ENCODE measurements at places on chromosomes 2 and 18.
A peak's percentile ranks its signal among the peaks of the same experiment; 100 is the strongest.

GRCh38 chr2:159126432-159127022 is 158.1 kb downstream of the TANC1 start:
- no peak for DNase-seq

- no peak for DNase-seq
Observed at GRCh38 chr2:38187541-38188011, 111.6 kb upstream of the CYP1B1 start.

- no peak for DNase-seq
Observed at GRCh38 chr2:30679426-30680088, 127.7 kb downstream of the CAPN13 start.

DNA sequence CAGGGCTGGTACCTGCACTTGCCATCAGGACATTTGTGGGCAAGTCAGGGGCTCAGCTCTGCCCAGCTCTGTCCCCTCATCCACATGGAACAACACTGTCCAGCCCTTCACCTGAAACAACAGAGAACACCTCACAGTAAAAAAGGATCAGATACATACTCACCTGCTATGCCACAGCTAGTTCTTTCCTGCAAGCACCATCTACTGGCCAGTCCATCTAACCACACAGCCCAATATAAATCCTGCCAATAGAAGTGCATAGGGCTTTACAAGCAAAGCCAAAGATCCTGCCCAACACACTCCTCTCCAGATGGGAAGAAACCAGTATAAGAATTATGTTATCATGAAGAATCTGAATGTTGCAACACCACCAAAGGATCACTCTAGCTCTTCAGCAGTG is 52.2 kb upstream of the GALNT13 start:
- DNase-seq, result no peak

GRCh38 chr2:70143314-70144150 is 47.3 kb downstream of the C2orf42 start:
- DNase-seq, result peak; percentile 36

- DNase-seq, result no peak
Observed at GRCh38 chr2:159462961-159463360, 153.4 kb downstream of the BAZ2B start.

GRCh38 chr2:112087346-112088020 is 32.4 kb downstream of the TMEM87B start:
- no peak for DNase-seq

GRCh38 chr2:229695961-229696360 is 18.4 kb downstream of the DNER start:
- DNase-seq, result no peak

DNA sequence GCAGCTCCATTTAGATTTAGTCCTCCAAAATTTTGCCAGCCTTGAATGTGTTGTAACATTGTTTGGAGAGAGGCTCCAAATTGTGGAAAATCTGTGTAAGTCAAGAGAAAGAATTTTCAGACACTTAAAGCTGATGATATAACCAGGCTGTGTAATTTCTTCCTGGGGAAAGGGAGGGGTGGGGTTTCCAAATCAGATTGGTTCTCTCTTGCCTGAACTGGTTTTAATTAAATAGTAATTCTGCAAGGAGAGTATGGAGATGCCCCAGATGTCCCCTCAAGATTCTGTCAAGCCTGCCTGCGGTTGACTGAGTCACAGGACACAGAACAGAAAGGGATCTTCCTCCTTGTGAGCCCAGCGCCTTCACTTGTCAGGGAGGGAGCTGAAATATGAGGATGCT is 54.5 kb downstream of the C18orf63 start:
- no peak for DNase-seq

DNA sequence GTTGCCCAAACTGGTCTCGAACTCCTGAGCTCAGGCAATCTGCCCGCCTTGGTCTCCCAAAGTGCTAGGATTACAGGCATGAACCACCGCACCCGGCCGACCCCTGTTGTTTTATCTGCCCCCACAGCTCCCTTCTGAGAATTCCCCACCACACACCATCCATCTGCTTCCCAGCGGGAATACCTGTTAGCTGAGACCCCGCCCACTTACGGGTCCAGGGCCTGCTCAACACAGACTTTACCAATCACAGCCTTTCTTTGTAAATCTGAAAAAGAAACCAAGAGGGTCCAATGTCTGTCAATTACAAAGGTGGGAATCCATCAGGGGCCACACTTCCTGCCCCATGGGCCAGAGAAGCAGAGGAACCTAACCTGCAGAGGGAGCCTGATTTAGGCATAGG is 14.2 kb upstream of the CABLES1 start:
- no peak for DNase-seq

GRCh38 chr18:77949355-77949973 is 699.8 kb downstream of the GALR1 start:
- no peak for DNase-seq

- DNase-seq, result no peak
Observed at GRCh38 chr18:12318857-12319256, 10.8 kb downstream of the TUBB6 start.

DNA sequence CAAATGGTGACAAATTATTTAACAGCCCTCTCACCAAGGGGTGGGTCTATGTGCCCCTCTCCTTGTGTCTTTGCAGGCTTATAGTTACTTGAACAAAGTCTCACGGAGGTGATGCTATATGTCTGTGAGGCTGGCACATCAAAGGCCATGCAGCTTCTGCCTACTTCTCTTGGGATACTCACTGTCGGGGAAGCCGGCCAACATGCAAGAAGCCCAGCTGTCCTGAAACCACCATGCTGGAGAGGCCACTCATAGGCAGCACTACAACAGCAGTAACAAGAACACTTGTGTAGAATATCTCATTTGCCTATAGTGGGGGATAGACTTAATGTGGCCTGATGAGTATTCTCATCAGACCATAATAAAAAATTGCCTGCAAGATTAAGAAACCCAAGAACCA is 233.7 kb upstream of the NCKAP5 start:
- DNase-seq, result no peak

- DNase-seq, result no peak
Observed at GRCh38 chr2:192159736-192160135, 35.0 kb downstream of the TMEFF2 start.

GRCh38 chr18:74450626-74451025 is 6.5 kb downstream of the DIPK1C start:
- DNase-seq, result no peak

- DNase-seq, result peak; percentile 30
Observed at GRCh38 chr2:198127627-198128026, 323.2 kb downstream of the PLCL1 start.

- DNase-seq, result no peak
Observed at GRCh38 chr2:218431878-218432277, 13.0 kb downstream of the VIL1 start.

GRCh38 chr18:59047321-59048047 is 92.2 kb upstream of the SEC11C start:
- no peak for DNase-seq

GRCh38 chr18:50619861-50620275 is 60.0 kb downstream of the MAPK4 start:
- DNase-seq, result no peak

DNA sequence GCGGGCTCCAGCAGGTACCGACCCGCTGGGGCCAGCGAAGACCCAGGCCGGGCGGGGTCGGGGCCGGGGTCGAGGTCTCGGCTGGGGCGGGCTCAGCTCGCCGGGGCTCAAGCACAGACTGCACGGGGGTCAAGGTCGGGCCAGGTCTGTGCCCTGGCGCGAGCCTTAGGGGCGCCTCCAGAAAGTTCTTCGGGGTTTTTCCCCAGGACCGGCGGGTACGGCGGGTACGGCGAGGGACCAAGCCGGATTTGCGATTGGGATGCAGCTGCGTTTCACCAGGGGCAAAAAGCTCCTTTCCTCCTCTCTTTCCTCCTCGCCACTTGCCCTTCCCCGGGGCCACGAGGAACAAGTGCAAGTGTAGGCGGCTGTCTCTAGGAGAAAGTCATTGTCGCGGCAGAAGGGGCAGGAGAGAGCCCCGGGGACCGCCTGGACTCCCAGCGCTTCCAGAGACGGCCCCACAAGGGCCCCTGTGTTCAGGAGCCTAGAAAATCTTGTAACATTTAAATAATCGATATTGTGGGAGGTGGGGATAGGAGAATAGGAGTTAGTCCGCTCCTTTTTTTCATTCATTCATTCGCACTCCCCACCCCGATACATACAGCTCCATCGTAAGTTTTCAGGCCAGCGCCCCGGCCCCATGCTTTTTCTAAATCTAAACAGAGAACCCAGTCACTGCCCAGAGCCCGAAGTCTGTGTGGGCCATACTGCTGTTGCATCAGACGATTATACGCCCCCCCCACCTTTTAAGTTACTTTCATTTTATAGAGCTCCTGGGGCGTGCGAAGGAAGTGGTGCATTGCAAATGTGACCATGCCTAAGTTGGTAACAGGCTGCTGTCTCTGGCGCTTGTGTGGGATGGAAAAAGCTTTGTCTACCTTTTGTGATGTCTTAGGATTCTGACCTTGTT is 679 bp downstream of the PMAIP1 start:
- peak; percentile 40 for DNase-seq

DNA sequence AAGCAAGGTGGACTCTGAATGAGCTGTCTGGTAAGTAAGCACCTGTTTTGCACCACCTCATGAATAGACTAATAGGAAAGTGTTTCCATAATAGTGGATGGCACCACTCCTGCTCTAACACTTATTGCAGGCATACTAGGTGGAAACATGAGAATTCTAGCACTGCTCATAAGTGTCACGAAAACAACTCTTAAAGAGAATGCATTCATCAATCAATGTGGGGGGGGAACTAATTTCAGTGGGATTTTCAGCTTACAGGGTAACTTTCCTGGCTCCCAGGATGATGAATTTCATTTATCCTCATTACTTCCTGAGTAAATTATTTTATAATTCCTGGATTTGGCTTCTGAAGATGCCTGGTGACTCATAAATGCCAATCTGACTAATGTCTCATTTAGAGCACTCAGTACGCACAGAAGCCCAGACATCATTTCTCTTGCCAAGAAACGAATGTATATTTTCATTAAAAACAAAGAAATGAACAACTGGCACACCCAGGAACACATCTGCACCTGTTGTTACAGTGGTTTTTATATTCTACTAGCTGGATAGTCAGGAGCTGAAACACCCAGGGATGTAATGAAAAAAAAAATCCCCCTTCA is 129.6 kb downstream of the PID1 start:
- no peak for DNase-seq

DNA sequence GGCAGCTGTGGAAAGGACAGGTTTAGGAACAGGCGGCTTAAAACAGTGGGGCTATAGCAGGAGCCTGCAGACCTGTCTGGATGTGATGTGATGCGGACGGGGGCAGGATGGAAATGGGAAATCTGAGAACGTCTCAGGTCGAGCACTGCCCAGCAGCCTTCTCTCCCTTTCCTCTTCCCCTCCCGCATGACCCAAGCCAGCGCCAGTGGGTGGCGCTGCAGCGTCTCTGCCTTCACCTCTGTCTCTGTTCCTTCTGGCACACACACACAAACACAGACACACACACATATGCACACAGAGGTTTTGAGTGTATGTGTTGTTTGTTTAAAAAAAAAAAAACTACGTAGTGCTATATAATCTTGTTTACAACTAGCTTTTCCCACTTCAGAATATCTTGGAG is 82.0 kb upstream of the SLC66A3 start:
- no peak for DNase-seq

DNA sequence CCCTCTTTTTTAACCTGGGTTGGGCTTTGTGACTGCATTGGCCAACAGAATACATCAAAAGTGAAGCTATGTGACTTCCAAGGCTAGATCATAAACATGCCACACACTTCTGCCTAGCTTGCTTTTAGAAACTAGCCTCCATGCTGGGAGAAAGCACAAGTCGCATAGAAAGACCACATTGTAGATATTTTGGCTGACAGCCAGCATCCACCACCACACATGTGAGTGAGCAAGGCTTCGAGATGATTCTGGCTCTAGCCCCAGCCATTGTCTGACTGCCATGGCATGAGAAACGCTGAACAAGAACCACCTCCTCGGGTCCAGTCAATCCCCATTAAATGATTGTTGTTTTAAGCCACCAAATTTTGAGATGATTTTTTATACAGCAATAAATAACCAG is 66.8 kb upstream of the STPG4 start:
- no peak for DNase-seq

- no peak for DNase-seq
Observed at GRCh38 chr2:120857422-120857821, 121.8 kb downstream of the GLI2 start.

DNA sequence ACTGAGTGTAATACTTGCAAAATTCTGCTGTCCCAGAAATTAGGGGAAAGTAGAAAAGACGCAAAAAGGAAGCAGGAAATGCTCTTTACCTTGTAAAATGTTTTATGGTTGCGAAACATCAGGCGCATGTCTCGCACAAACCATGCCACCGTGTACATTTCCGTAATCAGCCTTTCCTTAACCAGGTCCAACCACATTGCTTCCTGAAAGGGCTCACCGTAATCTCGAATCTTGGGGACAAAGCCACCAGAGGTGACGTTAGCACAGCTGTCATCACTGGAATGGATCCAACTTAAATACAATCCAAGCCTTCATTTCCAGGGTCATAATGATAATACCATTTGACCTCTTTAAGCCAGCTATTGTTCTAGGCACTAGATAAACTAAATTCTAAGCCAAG is 49.3 kb downstream of the SP110 start:
- DNase-seq, result no peak

DNA sequence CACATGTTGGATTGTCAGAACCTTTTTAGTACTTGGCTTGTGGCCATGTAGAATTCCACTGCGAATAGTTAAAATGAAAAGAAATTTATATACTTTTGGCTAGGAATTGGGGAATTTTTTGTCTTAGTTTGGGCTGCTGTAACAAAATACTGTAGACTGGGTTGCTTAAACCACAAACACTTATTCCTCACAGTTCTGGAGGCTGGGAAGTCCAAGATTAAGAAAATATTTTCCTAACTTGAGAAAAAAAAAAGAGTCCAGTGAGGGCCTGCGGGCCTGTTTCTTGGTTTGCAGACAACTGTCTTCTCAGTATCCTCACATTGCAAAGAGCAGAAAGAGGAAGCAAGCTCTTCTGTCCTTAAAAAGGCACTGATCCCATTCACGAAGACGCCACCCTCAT is 81.9 kb downstream of the CD226 start:
- no peak for DNase-seq

DNA sequence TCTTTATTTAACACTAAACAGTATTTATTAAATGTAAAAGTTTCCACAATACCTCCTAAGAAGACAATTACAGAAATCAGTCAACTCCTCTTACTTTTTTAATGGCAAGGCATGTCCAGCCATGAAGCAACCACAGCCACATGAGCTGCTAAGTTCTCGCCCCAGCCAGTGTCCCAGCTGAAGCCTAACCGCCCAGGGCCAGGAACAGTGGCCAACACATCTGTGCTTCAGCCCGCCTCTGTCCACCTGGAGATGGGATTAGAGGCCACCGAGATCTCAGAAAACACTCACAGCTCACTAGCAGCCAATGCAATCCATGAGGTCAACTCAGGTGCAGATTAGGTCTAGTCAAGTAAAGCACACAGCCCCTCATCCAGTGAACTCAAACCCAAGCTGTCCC is 40.2 kb downstream of the PID1 start:
- DNase-seq, result no peak

Data from stimulated activated CD4-positive, alpha-beta T cell treated with anti-CD3 and anti-CD28 coated beads, Interleukin-1b, Interleukin-23, amount 100 ng/mL, for 4 hours (primary cell).